ENCODE measurements at places on chromosomes 4 and X.

- peak; percentile 69 for DNase-seq
Observed at GRCh38 chrX:48591255-48591791, 6.0 kb upstream of the WDR13 start.

DNA sequence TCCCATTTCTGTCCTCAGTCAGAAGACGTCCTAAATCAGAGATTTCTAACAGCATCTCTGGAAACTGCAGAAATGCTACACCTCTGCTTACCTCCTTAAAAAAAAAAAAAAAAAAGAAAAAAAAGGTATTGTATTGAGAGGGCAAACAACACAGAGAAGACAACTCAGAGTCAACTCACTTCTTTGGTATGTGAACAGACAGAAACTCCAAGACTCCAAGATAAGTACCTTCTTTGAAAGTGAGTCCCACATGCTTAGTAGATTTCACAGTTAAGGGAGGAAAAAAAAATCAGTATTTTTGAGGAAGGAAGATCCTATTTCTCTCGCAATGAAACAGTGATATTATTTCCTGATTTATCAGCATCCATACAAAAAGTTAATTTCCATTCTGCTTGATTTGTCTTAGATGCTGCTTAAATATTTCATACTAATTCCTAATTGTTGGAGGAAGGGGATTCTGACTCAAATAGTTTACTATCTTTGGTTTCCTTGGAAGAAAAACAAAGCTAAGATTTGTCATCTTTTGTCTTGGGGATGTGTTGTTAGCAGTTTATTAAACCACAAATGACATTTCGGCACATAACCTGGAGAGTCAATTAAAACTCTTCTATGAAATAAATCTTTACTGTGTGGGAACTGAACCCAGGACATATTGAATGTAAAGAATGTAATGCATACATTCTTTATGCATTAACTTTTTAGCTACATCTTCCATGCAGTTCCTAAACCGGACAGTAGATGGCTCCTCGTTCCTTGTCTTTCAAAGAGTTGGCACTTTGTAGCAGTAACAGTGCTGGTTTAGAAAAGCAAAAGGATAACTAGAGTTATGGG lies 4.7 kb downstream of the RASGEF1B start:
- DNase-seq, result peak; percentile 56

DNA sequence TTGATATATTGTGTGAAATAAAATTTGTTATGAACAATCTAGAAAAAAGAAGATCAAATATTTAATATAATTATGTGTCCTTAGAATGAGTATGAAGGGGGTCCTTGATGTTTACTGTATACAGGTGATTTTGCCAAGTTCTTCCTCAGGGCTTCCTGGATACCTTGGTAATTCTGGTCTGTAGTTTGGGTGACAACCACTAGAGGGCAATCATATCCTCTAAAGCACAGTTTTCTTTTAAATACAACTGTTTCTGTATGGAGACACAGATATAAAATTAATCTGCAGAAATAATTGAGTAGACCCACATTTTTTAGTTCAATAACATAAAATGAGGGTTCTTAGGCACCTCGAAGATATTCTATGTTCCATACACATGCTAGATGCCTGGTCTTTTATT lies 157.7 kb downstream of the SPANXN1 start:
- peak; percentile 0 for DNase-seq

DNA sequence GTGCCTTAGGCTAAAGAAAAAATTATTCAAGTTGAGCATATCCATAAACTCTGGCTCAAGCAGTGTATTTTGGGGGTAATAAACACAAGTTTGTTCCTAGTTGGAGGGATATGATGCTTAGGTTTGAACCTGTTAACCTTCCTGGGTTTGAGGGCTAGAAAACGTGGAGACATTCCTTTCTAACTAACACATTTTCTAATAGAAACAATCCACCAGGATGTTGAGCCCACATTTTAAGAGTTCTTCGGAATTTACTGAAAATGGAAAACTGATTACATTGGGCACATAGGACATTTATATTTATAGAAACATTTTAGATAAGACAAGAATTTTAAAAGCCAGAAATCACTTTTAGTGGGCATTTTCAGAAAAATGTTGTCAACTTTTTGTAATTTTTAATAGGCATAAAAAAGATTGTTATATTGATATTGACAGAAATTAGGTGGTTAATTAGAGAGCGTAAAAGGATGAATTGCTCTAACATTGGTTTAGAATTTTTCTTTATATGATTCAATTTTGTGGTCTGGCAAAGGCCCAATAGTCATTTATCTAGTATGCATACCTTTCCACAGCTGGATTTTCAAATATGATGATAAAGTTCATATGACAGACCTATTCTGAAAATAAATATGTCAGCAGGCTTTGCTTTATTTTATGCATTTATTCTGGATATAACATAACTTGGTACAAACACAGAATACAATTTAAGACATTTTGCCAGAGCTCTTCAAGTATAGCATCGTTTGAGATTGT lies 49.2 kb downstream of the CEP44 start:
- DNase-seq, result peak; percentile 24

GRCh38 chr4:114659386-114660008 lies 60.9 kb downstream of the UGT8 start:
- peak; percentile 44 for DNase-seq

- no peak for DNase-seq
Observed at GRCh38 chrX:5802391-5802790, 426.3 kb downstream of the NLGN4X start.

GRCh38 chrX:150038986-150039599 lies 100.8 kb upstream of the EOLA2 start:
- peak; percentile 56 for DNase-seq

DNA sequence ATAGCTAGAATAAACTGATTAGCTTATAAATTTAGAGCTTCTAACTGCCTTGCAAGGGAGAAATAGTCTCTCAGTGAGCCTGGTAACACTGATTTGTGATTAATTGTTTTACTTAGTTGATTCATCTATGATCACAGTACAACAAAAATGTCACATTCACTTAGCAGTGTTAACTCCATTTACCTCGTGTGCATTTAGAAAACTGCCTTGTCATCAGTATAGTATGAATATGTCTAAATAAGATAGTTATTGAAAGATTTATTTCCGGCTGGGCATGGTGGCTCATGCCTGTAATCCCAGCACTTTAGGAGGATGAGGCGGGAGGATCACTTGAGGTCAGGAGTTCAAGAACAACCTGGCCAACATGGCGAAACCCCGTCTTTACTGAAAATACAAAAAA lies 39.3 kb downstream of the FAM199X start:
- DNase-seq, result no peak

- peak; percentile 23 for DNase-seq
Observed at GRCh38 chr4:749698-750666, 44.4 kb downstream of the PCGF3 start.

DNA sequence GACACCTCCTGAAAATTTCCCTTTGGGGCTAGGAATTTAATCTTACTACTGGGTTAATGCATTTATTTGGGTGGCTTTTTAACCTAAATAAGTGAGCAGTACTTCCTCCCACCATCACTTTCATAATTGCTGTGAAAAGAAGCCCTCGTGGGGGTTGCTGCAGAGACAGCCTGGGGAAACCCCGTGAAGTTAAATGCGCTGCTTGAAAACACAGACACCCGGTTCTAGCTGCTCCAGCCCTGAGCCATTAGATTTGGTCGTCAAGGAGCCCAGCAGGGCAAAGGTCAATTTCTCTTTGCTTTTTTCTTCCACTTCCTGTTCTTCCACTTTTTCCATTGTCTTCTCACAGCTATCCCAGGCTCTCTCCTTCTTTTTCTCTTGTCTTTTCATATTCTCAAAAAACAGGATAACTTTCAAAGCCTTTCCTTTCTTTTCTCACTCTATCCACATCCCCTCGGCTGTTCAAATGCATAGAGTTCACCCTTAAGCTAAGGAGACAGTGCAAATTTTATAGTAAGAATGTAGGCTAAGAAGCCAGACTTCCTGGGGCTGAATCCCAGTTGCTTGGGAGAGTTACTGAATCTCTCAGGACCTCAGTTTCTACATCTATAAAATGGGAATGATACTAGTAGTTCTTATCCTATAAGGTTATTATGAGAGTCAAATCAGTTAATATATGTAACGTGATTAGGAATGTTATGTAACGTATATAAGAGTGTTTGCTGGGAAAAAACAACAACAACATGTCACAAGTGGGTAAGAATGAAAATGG lies 91.5 kb upstream of the ZNF827 start:
- DNase-seq, result no peak

DNA sequence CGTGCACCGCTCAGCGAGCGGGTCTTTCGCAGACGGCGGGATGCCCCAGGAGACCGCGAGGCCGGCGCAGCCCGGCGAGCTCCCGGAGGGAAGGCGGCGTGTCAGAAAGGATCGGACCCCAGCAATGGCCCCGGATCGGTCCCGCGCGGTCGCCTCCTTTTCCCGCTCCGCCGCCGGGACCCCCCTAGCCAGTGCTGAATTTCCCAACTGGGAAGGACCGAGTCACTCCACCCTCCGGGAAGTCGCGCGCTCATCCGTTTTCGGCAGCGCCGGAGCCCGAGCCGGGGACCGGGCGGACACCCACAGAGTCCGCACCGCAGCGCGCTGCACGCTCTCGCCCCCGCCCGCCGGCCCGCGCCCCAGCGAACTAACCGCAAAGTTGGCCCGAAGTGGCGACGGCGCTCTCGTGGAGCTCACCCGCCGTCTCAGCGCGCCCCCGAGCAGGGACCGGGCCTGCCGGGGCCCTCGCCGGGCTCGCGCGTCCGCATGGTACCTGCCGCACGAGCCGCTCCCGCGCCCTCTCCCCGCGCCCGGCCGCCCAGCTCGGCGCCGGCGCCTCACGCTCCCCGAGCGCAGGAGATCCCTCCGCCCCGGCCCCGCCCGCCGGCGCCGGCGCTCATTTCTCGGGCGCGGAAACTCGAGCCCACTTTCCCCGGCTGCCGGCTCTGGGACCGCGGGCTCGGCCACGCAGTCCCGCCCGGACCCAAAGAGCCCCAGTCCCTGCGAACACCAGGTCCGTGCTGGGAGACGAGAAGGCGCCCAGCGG lies at the start of gene FAT1:
Gene FAT1 (minus strand): TSS at position 565 of the 766 bp plus-strand sequence. CDS start 14,029 bp downstream, outside the sequence.
- peak; percentile 78 for DNase-seq

DNA sequence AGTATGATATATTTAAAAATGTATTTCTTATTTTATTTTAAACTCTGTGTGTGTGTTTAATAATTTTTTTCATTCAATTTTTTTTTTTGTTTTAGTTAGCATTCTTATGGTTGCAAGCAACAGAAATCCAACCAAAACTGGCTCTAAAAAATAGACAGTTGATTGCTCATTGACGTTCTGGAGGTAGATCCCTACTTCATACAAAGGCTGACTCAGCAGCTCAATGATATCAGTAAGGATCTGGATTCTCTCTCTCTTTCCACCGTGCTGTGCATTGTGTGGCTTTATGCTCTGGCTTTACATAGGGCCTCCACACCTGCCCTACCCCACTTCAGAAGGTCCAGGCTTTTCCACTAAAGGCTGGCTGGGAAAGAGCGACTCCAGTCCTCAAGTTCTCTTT lies 117.8 kb downstream of the UCHL1 start:
- DNase-seq, result no peak

DNA sequence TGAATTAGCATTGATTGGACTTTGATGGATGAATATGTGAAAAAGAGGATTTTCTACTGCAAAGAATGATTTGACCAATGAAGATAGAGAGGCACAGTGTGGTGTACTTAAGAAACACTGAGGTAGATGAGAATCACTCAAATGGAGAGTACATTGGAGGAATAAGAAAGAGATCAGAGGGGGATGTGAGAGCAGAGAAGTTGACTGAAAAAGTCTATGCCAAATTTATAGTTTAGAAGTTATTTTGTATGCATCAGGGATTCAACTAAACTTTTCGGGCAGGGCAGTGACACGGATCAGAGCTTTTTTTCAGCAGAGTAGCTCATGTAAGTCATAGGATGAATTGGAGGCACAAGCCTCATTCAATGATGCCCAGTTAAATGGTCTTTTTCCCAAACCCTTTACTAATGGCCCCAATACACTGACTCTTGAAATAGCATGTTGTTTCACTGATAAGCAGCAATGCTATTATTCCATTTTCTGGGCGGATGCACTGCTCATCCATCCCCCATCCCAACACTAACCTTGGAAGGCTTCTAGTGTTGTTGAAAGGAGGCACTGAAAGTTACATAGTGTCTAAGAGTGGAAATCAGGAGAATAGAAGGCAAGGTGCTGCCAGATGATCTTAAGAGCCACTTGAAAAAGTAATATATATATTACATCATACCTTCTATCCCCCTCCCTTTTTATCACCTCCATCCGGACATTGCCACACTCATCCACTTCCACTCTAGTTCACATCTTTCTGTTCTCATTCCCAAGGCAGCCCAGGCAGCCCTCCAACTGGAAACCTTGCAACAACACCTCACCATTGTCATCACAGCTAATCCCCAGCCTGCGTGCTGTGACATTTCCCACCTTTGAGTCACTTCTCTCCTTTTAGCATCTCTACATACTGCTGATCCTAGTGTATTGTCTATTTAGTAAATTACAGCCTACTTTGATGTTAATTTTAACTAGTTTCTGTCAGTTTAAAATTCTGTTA lies 46.1 kb downstream of the ARHGAP24 start:
- DNase-seq, result no peak

DNA sequence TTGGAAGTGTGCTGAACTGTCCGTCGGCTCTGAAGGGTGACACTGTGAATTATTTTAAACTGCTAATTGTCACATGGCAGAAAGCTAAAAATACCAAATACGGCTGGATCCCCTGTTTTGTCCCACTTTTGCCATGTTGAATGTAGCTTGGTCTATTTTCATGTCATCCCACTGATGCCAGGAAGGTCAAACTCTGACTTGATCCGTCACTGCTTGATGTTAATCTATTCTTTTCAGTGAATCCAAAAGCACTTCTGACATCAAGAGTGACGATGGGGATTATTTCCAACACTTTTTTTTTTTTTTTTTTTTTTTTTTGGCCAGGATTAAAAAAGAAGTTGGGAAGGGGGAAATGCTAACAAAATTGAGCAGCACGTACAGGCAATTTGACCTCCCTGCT lies 734.6 kb upstream of the TENM3 start:
- DNase-seq, result no peak

DNA sequence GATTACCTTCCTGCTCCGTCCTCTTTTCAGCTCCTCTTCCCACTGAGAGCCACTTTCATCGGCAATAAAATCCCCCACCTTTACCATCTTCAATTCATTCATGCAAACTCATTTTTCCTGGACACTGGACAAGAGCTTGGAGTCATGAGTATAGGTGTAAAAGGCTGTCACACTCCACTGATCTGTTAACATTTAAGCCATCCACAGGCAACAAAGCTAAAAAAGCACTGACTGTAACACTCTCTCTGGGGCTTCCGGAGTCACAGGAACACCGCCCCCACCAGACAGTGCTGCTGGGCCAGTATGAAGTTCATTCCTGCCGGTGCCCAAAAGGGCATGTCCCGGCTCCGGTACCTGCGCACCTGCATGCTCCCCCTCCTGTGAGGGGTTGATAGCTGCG lies 38.5 kb downstream of the MAGEB5 start:
- DNase-seq, result no peak

GRCh38 chrX:119465555-119465954 lies 2.7 kb upstream of the SLC25A5 start:
- DNase-seq, result no peak

DNA sequence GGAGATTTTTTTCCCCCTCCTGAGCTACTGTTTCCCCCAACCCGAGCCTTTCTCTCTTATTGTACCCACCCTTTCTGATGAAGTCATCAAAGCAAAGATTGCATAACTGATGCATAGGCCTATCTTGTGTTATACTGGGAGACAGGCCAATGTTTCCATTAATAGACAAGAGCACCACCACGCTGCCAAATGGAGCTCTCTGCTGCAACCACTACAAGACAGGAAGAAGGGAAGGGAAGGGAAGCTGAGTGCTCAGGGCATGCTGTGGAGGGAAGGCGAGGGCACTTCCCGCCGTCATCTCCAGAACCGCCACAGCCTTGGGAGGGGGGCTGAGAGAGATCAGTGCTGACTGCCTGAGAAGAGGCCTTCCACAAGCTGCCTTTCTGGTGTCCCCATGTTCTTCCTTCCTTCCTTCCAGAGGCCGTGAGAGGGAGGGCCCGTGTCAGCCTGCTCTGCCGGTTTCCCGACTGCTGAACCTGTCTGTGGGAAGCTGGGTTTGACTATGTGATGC lies 75.0 kb downstream of the MGST2 start:
- peak; percentile 74 for DNase-seq

All from EL (cell line).